Occipital lobe (tissue), 3 donors: ENCODE measurements at places on chromosomes 2 and 18. TPM values are rescaled to one million over a fixed set of nuclear protein-coding genes. Genes with fewer than 3 reads are reported as not detected.

The HNMT gene
- total RNA-seq, result 159 TPM

The CPO gene
- total RNA-seq, result not detected

The ITPRIPL1 gene
- 7.5 TPM for total RNA-seq

The DNER gene
- total RNA-seq, result 86.7 TPM

The IL36B gene
- total RNA-seq, result not detected

The TCF4 gene
- total RNA-seq, result 1,429 TPM

The KCNIP3 gene
- total RNA-seq, result 6.9 TPM

The SPP2 gene
- not detected for total RNA-seq

The SNORC gene
- total RNA-seq, result 1.6 TPM

The GALM gene
- 3.6 TPM for total RNA-seq

The IL1A gene
- not detected for total RNA-seq

The TNS1 gene
- 3.1 TPM for total RNA-seq

The C2orf15 gene
- 3.7 TPM for total RNA-seq
